NCI-H1105 treated with DMSO at 0.1 percent for 48 hours (cell line): ENCODE measurements at places on chromosomes 2 and 18.

DNA sequence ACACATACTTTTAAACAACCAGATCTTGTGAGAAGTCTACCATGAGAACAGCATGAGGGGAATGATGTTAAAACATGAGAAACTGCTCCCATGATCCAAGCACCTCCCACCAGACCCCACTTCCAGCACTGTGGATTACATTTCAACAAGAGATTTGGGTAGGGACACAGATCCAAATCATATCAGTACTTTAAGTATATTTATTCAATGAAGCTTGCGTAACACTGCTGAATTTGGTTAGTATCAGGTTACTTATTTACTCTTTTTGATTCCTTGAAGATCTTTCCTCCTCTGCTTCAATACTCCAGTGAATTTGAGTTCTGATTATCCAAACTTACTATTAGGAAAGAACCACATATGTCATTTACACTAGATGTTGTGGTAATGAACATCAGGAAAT is 418.6 kb downstream of the PIK3C3 start:
- no peak for DNase-seq

GRCh38 chr2:140565756-140566155 is 1565.1 kb downstream of the LRP1B start:
- DNase-seq = no peak

GRCh38 chr2:80476535-80477117 is 172.1 kb upstream of the LRRTM1 start:
- DNase-seq = no peak

DNA sequence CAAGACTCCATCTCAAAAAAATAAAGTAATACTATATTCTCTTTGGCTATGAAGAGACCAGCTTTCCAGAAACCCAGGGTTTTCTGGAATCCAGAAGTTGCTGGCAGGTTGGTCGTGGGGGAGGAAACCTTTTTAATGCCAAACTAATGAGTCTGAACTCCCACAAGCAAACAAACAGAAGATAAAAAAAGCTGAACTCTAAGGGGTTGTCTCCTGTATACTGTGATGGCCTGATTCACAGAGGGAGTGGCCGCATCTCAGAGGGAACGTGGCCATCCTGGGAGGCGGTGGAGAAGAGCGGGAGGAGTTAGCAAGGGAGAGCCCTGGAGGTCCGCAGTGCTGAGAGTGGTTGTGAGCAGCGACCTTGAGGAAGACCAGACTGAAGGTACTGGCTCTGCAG is 36.1 kb downstream of the LIMS1 start:
- DNase-seq = no peak

GRCh38 chr2:14492920-14493503 is 139.5 kb upstream of the LRATD1 start:
- DNase-seq = no peak

DNA sequence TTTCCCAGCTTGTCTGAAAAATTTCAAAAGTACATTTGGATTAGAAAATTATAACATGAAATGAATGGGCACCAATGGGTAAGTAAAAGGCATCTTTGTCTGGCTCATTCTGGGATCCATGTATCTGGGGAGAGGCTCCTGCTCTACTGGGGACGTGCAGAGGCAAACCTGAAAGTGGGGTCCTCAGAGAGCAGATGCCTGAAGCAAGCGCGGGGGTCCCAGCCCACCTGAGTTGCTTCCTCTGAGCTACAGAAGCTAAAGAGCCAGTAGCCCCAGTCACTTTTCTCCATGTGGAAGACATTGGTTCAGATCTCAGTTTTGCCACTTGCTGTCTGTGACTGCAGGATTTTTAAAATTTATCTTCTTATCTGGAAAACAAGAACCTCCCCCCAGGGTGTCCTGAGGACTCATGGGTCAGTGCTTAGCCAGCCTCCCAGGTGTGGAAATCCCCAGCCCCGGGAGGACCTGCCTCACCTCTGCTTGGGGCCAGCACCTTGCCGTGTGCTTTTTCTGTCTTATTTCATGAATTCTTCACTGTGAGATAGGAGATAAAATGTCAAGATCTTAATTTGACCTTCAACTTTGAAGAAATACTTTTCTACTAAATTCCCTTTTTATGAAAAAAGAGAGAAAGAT is 25.1 kb upstream of the ODC1 start:
- DNase-seq = no peak

GRCh38 chr2:30886080-30886479 is 78.8 kb upstream of the CAPN13 start:
- no peak for DNase-seq

DNA sequence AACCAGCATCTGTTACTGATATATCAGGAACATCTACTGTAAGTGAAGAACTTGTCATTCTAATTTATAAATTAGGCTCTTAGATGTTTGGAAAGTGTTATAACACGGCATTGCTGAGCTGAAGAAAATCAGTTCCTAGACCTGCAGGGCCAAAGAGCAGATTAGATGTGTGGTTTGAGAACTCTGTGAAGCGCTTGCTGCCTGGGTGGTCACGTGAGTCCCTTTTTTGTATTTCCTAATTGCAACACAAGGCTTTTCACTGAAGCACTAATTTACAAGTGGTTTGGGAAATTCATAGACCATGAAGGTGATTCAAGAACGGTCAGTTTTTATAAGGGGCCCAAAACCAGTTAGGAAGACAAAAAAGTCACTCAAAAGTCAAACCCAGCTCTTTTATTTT is 106.9 kb upstream of the SP3 start:
- DNase-seq = no peak

GRCh38 chr2:112636605-112637288 is 9.0 kb upstream of the SLC20A1 start:
- DNase-seq = no peak

DNA sequence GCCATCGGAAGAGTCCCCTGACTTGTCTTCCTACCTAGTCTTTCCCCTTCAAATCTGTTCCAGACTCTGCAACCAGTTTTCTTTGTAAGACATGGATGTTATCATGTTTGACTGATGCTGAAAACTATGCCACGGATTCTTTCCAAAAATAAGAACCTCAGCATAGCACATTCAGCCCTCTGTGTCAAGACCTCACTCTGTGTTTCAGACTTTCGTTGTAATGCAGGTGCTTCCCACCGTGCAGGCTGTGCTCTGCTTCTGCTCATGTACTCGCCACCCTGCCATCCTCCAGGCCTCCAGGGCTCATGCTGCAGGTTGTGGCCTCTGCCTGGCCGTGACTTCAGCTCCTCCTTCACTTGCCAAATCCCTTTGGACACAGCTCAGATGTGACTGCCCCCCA is 347.0 kb upstream of the RAB12 start:
- no peak for DNase-seq

GRCh38 chr2:113187771-113188170 is 14.0 kb downstream of the PSD4 start:
- no peak for DNase-seq

GRCh38 chr2:182642328-182642727 is 73.7 kb upstream of the DNAJC10 start:
- no peak for DNase-seq

DNA sequence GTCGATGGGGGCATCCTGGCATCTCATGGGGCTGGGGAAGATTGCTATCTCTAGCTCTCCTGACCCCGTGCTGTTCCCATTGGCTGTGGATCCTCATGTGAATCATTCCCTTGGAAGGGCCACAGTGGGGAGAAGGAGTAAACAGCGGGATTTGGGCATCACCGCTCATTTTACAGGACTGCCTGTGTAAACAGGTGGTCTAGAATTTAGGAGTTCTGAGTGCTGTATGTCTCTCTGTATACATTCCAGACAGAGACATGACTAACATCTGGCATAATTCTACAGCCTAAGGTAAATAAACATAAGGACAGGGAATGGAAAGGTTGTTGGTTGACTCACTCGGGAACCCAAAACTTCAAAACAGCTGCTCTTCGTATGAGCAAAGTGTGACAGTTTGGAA is 92.7 kb downstream of the COPS8 start:
- no peak for DNase-seq

GRCh38 chr2:3422161-3422779 is 42.8 kb downstream of the TRAPPC12 start:
- no peak for DNase-seq

- no peak for DNase-seq
These were observed 11.6 kb downstream of the VAPA start for GRCh38 chr18:9925369-9925768.

GRCh38 chr2:106095478-106096298 is 98.4 kb downstream of the UXS1 start:
- DNase-seq = no peak

DNA sequence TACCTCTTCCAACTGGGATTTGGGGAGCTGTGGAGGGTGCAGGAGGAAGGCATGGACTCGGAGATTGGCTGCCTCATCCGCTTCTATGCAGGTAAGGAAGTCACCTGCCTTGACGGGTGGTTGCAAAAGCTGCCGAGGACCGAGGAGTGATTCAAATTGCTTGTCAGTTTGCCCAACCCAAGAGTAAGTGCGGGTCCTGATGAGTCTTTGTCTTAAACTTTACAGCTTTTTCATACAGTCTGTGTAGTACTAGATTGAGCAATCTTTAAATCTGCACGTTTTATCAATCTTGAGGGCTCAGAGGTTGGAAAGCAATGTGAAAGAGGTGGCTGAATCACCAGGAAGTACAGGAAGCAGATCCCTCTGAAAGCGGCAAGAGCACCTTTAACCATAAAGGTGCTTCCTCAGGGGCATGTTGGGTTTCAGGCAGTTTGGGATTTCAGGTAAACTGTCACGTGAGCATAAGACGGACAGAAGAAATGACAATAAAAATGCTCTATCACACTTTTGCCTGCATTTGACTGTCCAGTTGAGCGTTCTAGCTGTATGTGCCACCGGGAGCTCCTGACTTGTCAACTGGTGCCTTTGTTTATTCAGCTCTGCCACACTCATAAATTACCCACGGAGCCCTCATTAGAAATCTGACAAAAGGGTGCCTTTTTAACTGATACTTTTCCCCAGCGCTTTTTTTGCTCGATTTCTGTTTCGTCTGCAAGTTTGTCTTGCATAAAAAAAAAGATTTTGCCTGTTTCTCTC is 2.0 kb downstream of the PHLPP1 start:
- DNase-seq = peak; percentile 77

DNA sequence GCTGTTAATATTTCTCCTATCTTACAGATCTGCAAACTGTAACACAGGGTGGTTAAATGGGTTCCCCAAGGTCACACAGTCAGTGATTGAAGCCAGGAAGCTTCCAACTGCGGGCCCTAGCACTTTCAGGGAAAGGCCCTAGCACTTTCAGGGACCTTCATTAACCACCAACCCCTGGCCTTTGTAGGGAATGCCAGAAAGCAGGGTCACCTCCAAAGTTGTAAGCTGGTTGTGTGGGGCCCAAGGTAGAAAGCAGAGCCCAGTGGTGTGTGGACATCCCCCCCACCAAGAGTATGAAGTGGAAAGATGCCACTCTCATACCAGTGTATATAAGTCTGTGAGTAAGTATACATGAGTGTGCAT is 4.4 kb downstream of the DLX2 start:
- DNase-seq = no peak

GRCh38 chr2:236688563-236689392 is 119.2 kb downstream of the ACKR3 start:
- DNase-seq = no peak

DNA sequence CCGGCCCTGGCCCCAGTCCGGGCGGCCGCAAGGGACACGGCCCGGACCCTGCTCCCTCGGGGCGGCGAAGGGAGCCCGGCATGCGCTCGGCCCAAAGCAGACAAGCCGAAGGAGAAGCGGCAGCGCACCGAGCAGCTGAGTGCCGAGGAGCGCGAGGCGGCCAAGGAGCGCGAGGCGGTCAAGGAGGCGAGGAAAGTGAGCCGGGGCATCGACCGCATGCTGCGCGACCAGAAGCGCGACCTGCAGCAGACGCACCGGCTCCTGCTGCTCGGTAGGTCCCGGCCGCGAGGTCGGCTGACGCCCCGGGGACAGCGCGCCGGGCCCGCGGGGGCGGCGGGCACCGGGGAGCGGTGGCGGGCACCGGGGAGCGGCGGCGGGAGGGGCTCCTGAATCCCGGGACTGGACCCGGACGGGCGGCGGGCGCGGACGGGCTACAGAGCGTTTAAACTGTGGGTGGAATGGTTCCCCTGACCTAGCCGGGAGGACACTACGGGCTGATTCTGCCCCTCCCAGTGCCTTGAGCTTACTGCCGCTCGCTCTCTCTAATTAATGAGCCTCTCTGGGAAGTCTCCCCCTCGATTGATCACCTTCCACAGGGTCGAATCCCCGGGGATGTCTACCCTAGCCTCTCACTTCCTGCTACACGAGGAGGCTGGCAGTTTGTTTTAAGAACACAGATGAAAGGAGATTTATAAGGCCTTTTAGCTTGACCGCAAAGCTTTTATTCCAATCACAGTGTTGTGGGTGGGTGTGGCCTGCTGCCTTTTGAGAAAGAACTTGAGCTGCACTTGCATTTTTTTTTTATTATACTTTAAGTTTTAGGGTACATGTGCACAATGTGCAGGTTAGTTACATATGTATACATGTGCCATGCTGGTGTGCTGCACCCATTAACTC is 853 bp downstream of the GNAL start:
- peak; percentile 43 for DNase-seq

DNA sequence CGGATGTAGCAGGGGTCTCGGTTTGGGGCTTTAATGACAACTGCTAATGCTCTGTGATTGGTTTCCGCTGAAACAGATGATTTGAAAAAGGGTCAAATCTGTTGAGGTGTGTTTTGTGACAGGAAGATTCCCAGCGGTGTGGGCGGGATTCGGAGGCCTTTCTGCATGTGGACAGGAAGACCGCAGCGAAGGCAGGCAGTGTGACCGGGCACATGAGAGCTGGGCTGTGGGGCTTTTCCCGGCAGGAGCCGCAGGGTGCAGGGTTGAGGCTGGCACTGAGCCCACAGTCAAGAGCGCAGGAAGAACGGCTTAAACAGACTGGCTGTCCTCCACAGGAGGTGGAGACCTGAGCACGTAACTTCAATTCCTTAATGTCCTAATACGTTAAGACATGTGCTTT is 180.0 kb upstream of the TPO start:
- DNase-seq = peak; percentile 38

DNA sequence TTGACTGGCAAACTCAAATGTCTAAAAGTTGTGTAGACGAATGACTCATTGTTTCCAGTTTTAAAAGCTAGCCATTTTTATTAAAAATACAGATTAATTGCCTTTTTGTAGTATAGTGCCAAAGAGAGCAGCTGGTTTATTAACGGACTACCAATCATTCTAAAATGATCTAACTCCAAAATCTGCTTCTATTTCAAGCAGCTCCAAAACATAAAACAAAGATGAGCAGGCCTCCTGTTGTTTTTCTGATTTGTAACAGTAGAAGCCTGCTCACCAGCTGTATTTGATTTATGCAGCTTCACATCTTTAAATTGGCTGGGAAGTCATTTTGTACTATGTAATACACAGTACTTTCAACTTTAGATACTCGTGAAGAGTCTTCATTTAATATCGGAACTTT is 171.8 kb downstream of the UBR3 start:
- DNase-seq = peak; percentile 13

DNA sequence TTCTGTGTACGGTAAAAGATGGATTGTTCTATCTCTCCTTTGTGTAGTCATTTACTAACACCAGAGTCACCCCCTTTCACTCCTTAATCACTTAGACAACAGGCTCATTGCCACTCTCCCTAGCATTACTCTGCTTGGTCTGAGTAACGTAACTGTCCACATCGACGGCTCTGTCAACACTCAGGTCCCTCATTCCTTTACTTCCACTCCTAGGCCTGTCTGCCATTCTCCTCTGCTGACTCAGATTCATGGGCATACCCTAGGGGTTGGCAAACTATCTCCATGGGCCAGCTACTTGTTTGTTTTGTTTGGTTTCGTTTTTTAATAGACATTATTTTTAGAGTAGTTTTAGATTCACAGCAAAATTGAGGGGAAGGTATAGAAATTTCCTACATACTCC is 243.9 kb downstream of the NR4A2 start:
- DNase-seq = no peak

- DNase-seq = no peak
These were observed 33.1 kb downstream of the RBFA start for GRCh38 chr18:80067321-80067720.

GRCh38 chr2:8535469-8535795 is 146.4 kb upstream of the ID2 start:
- DNase-seq = no peak
